CD4-positive, alpha-beta T cell (primary cell): ENCODE measurements at places on chromosomes 4 and X. TPM values are rescaled to one million over a fixed set of nuclear protein-coding genes. Genes with fewer than 3 reads are reported as not detected.

- H3K27me3 ChIP-seq: no peaks in the 10 kb centered on the region
- no peaks in the 10 kb centered on the region for H3K4me1 ChIP-seq
- H3K27ac ChIP-seq: no peak overlapping the region
- H3K36me3 ChIP-seq: no peaks in the 10 kb centered on the region
These were observed 149.7 kb downstream of the RRAGB start for GRCh38 chrX:55867181-55867651.

DNA sequence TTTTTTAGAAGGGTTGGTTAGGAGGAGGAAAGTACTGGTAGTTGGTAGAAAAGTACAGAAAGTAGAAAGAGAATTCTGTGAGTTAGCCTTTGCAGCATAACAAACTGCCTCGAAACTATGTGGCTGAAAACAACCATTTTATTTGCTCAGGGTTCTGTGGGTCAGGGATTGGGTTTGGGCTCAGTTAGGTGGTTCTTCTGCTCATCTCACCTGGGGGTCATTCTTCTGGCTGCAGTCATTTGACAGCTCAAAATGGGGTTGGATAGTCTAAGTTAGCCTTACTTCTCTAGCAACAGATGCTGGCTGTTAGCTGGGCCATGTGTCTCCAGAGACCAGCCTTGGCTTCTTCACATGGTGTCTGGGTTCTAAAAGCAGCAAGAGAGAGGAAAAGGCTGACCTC is 119.4 kb downstream of the SMIM20 start:
- H3K27ac ChIP-seq: no peak overlapping the region
- DNase-seq: no peak
- H3K4me1 ChIP-seq: peaks cover 6% of the 10 kb centered on the region
- H3K36me3 ChIP-seq: no peaks in the 10 kb centered on the region
- H3K27me3 ChIP-seq: peaks cover 6% of the 10 kb centered on the region
- no peak overlapping the region for H3K4me3 ChIP-seq

DNA sequence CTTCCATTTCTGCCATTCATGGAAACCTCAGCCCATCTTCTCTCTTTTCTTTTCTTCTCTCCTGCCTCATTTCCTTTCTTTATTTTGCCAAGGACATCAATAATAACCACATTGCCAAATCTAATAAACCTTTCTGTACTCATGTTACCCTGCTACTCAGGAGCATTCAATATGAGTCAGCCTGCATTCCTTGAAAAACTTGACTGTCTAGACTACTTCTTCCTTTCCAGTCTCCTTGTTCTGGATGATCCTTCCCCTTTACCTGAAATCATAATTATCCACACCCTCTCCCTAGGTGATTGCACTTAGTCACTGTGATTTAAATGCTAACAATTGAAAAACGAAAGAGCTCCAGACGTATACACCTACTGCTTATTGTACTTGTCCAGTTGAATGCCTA is 253.2 kb upstream of the CENPE start:
- DNase-seq: no peak
- no peaks in the 10 kb centered on the region for H3K4me1 ChIP-seq
- no peak overlapping the region for H3K4me3 ChIP-seq
- no peaks in the 10 kb centered on the region for H3K36me3 ChIP-seq
- no peak overlapping the region for H3K27ac ChIP-seq

Gene KIAA1210
- total RNA-seq: not detected

Gene MTNR1A
- not detected for total RNA-seq
